ENCODE measurements at places on chromosomes 5 and 9.

DNA sequence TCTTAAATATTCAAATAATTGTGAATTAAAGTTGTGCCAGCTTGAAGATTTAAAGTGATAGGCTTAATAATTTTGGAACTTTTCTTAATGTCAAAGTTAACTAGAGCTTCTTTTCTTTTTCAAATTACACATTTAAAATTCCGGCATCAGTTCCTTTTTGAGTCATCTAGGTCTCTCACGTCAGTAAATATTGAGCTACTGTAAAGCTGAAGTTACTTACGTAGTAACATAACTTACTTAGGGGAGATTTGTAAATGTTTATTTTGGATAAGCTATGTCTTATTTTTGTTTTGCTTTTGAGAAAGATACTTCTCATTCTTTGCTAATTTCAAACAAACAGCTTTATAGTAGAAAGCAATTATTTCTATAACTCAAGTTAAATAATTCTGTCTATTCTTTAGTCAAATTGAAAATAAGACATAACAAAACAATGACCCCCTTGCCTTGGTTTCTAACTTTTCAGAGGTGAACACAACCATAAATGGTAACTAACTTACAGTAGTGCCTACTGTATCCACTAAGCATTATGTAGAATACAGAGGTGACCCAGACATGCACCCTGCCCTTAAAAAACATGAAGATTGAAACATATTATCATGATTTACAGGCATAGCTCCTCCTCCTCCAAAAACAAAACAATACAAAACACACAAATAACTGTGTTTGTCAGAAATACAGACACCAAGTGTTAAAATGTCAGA lies 29.8 kb downstream of the CD274 start:
- no peak for DNase-seq

DNA sequence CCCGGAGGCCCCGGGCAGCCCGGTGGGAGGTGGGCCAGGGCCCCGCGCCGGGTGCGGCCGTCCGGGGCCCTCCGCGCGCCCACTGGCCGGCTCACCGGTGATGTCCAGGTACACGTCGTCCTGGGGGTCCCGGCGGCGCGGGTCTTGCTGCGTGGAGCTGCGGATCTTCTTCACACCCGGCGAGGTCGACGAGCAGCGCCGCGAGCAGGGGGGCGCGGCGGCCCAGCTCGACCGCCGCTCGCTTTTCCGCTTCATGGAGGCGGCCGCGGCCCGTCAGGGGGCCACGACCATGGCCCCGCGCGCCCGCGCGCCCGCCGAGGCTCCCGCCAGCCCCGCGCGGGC lies 548 bp downstream of the CDC14B start:
- DNase-seq = no peak

DNA sequence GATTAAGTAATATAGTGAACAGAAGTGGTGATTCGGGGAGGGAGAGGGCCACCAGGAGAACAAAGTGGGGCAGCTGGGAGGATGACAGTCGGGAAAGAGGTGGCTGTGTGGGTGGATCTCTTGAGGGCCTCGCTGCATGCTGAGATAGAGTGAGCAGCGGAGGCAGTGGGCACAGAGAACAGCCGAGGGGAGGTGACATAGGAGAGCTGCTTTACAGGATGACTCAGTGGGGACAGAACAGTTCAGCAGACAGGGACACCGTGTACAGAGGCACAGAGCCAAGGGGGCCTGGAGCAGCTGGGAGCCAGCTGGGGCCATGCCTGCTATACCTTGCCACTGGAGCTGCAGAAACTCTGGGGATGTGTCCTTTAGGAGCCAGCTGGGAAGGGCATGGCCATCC lies 273.9 kb downstream of the GADD45G start:
- DNase-seq = no peak

DNA sequence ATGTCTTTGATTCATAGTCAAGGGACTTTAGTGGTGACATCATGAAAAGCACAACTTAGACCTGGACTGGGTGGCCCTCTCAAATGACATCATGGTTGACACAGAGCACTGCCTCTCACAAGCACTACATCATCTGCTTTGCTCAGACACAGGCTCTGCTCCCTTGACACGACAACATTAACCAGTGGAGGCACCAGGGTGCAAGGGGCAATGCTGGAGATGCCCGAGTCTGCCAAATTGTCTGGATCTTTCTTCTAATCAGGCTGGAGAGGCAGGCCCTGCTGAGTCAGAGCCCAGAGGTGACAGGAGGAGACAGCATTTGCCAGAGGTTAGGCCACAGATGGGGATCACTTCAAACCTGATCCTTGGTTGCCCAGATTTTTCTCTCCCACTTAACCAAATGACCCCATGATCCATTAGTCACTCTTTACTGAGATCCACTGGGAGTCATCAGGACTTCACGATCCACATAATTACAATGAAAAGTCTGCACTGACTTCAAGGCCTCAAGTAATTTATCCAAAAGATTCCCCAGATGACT lies 174.4 kb downstream of the SLIT3 start:
- peak; percentile 28 for DNase-seq

DNA sequence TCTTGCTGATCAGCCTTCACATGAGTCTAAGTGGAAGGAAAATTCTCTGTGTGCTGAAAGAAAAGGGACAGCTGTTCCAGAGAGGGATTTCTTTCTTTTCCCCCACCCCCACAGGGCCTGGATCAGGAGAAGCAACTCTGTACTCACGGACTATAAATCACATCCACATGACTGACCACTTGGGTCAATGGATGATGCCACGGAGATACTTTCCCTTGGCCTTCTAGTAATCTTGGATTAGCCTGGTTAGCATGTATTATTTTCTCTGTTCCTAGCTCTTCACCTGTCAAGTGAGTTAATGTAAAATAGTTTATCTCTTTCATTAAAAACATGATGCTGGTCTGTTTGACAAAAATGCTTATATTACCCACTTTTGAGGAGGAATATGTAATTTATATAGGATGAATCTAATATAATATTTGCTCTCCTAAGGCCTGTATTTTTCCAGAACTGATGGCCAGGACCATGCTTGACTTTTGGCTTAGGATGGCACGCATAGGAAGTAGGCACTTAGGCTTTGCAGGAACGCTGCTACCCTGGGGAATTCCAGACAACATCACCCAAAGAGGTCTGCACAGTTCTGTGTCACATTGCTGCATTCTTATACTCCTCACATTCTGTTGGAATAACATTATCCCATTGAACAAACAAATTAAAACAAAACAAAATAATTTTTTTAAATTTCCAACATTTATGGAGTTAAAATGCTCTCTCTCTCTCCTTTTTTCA lies 892.1 kb downstream of the TLE1 start:
- no peak for DNase-seq

DNA sequence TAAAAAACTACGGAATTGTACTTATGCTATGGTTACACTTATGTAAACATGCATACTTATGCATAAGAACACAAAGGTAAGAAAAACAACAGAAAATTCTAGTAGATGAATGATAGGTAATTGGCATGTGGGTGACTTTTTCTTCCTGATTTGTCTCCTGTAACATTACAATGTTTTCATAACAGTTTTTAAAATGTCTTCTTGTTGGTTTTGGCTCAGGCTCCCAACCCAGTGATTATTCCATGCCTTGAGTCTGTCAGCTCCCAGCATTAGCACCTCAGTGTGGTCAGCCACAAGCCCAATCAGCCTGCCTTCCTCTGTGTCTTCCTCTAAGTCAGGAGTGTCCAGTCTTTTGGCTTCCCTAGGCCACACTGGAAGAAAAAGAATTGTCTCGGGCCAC lies 7.9 kb upstream of the FOXE1 start:
- no peak for DNase-seq

DNA sequence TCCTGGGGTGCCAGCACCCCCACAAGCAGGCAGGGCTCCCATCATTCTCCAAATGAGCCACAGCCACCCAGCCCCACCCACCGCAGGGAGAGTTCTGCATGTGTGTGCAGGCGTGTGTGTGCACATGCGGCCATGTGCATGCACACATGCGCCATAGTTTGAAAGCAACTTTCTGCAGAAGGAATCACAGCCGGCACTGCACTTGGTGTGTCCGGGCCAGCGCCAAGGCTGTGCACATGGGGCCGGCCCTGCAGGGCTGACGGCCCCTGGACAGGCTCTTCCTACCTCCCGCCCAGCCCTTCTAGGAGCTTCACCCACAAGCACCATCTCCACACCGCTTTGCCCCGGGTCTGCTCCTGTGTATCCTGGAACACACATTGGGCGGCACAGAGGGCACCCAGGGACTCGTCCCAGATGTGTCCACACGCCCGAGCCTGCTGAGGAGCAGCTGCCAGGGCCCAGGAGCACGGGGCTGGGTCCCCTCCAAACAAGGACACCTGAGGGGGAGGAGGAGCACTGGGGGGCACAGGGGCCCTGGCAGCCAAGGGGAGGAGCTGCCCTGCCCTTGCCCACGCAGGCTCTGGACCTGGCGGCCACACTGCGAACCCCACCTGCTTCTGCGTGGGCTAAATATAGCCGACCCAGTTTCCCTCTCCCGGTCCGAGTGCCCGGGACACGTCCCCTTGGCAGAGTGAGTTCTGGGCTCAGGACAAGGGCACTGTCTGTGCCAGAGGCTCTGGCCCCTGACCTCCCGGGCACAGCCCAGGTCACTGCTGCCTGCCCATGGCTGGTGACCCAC lies 19.1 kb downstream of the TPPP start:
- no peak for DNase-seq

- no peak for DNase-seq
Observed at GRCh38 chr9:84953252-84953773, 283.8 kb downstream of the NTRK2 start.

DNA sequence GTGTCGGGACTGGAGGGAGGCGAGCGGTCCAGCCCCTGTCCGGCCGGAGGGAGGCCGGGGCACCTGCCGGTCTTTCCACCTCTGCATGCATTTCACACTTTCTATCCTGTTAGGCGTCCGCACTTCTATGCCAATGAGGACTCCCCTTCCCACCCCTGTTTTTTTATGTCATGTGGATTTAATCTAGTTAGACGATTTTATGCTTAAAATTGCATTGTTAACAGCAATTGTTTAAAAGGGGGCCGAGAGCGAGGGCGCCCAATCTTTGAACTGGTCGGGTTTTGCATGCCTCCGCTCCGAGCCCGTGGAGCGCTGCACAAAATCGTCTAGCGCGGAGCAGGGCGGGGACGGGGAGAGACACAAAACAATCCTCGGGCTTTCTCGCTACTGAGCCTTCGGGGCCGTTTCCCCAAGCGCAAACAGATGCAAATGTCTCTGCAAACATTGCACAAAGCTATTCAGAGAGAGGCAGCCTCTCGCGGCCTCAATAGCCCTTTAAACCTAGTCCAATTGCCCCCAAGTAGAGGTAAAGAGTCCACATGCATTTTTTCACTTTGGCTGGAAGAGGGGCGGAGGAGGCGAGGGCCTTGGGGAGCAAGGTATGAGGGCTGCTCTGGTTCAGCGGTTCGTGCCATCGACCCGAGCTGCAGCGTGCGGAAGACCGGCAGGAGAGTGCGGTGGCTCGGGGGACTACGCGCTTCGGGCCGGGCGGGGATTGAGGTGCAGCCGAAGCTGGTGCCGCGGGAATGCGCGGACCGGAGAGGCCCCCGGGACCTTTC lies 37.5 kb upstream of the TIFAB start:
- DNase-seq = no peak

GRCh38 chr5:61878471-61878870 lies 427.5 kb upstream of the KIF2A start:
- no peak for DNase-seq

- no peak for DNase-seq
Observed at GRCh38 chr5:112412346-112412745, 6.7 kb downstream of the EPB41L4A start.

GRCh38 chr5:116451905-116452450 lies 122.6 kb downstream of the SEMA6A start:
- DNase-seq = no peak

GRCh38 chr5:142202282-142202681 lies 93.7 kb downstream of the NDFIP1 start:
- DNase-seq = no peak

DNA sequence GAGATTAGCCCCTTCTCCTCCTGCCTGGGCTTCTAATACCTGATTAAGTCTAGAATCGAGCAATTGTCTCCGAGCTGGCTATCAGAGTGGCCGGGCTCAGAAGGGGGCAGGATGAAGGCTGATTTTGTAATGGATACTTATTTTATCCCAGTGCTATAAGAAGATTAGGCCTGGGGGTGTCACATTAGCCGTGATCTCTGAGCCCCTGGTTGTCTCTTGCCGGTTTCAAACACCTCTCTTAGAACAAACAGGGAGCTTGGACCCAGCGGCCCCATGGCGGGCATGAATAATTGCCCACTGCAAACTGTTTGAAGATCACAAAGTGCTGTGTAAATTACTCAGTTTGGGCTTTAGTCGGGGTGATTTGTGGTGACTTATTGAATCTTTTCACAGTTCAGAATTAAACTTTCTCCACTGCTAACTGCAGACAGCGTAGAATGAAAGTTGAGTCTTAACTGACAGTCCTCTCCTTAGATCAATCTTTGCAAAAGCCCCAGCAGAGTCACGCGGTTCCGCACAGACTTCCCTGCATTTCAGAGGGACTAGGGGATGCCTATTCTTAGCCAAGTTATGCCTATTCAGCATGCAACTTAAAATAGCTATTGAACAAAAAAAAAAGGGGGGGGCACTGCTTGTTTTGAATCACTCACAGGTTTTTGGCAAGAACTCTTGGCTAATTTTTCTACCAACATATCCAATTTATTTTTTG lies 200.6 kb upstream of the IRX1 start:
- DNase-seq = no peak

Data from T1000 (cell line).